Stimulated activated CD4-positive, alpha-beta T cell treated with anti-CD3 and anti-CD28 coated beads, Interleukin-2, amount 100 ng/mL, for 24 hours (primary cell): ENCODE measurements at places on chromosomes 7 and 10.

DNA sequence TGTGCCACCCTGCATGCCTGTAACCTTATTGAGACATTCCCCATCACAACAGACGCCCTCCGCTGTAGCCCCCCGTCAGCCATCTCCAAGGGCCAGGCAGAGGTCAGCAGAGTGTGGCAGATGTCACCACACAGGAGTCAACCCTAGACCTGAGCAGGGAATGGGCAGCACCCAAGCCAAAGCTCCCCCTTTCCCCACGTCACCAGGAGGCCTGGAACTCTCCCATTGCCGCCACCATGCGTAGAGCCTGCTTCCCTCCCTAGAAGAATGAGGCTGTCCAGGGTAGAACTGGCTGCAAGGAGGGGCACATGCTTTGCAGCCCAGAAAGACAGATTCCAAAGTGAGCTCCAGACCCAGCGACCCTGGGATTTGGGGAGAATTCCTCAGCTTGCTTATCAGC lies 342.9 kb downstream of the TNS3 start:
- no peak for DNase-seq

GRCh38 chr7:140080919-140081318 lies 18.2 kb upstream of the PARP12 start:
- no peak for DNase-seq

DNA sequence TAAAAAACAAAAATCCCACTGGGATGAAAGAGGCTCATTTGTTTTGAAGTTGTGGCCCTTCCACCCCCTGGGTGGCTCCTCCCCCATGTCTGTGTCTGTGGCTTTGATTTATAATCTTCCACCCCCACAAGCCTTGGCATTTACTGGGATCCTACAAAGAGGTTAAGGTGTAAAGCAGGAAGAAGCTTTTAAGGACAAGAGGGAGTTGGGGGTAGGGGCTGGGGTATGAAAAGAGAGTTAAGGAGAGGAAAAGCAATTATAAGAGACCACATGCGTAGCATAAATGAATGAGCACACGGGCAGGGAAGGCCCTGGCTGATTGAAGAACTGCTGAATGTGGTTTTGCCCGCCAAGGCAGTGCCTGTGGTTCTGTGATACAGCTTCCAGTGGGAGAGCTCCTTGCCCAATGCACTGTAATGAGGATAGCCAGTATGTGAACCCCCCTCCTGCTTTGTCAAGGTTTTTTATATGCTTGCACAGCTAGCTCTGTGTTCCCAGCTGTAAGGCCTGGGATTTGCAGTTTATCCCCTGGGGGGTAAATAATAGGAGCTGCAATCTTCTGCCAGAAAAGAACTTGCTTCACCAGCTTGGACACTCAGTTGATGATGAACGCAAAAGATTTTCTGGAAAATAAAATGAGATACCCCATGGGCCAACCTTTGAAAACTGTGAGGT lies 34.7 kb upstream of the KMT2E start:
- DNase-seq = no peak

DNA sequence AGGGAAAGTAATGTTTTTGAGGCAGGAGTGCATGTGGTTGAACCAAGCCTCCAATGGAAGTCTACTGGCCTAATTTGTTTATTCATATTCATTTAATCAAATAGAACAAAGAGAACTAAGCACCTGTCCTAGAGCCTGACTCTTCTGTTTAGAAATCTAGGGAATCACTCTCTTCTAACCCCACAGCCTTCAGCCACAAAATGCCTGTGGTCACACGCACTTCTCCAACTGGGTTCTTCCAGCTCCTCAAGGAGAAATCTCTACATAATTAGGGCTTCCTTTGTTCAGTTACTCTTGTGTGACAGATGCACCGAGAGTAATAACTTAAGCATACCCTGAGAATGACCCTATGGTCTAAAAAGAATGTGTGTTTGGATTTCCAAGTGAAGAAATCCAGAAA lies 133.7 kb upstream of the NAMPT start:
- no peak for DNase-seq

DNA sequence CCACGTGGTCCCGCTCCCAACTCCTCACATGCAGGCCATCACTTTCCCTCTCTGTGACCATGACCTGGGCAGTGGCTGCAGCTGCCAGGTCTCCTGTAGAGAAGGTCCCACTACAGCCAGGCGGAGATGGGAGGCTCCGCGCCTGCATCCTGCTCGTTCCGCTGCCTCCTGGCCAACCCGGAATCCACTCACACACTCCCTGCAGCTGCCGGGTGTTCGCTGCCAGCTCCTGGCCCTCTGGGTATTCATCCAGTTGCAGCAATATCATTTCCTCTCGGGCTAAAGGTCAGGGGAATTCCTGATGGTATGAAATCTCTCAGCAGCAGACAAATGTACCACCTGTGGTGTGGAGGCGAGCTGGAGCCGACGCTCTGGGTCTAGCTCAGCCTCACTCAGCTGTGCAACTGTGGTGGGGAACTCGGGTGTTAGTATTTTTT lies 65.7 kb downstream of the TLL2 start:
- DNase-seq = no peak
